ENCODE measurements at places on chromosomes 3 and 15. TPM values are rescaled to one million over a fixed set of nuclear protein-coding genes. Genes with fewer than 3 reads are reported as not detected.

DNA sequence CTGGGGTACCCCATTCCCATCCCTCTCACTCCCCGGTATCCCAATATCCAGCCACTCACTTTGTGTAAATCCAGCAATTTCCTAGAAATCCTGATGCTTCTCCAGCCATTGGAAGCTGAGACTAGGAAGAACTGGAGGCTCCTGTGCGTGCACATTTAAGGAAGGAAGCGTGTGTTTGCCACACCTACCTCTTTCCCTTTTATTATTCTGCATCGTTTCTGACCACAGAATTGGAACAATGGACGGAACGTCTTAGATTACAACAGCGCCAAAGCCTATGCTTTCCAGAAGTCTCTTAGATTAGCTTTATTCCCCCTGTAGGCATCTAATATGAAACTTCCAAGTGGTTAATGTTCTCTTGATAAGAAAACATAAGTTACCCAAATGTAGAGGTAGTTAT lies 234.8 kb upstream of the TRIM42 start:
- DNase-seq = no peak

DNA sequence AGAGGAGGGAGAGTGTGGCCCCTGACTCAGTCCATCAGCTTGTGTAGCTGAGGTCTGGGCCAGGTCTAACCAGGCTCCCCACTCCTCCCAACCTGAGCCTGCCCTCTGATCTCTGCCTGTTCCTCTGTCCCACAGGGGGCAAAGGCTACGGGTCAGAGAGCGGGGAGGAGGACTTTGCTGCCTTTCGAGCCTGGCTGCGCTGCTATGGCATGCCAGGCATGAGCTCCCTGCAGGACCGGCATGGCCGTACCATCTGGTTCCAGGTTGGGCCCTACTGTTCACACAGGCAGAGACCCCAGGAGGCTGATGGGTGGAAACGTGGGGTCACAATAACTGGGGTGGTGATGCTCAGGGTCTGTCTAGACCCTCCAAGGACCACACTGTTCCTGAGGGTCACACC lies 6.8 kb downstream of the NEIL1 start:
- DNase-seq = peak; percentile 26

GRCh38 chr3:194577986-194578905 lies 55.0 kb downstream of the TMEM44 start:
- DNase-seq = no peak

GRCh38 chr3:127565711-127566110 lies 24.8 kb downstream of the TPRA1 start:
- no peak for DNase-seq

DNA sequence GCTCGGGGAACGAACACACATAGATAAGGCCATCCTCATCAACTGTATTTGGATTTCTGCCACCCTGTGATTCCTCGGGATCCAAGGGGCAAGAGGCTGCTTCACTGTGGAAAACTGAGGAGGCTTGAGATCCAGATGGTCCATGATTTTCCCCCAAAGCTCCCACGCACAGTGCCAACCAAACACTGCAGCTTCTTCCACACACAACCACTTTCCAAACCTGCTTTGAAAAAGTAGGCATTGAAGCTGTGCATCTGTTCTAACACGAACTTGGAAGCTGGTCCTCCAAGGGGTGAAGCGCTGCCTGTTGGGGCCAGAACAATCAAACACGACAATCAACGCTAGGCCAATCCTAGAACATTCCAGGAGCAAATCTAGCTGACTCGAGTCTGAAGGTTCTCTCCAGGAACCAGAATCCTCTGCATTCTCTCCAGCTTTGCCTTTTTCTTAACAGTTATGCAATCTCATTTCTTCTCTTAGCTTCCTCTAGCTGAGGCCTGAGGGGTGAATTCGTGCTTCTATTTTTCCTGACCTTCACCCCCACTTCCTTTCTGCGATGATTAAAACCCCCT lies 104.4 kb downstream of the LRRK1 start:
- DNase-seq = no peak

DNA sequence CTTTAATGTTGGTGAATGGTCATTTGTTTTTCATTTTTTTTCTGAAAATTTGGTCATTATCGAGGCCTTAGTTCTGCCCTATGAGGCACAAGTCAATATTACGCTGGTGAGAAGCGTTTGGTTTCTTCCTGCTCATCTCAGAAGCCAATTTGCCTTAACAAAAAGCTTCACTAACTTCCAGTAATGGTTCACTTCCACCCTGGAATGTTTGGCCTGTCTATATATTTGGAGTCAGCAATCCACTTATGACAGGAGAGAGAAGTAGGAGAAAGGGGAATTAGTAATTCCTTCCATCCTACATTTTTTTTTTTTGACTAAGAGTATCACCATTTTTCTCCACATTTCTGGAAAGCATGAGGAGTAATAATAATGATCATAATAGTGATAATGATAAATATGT lies 124.4 kb downstream of the DIPK2A start:
- DNase-seq = no peak

DNA sequence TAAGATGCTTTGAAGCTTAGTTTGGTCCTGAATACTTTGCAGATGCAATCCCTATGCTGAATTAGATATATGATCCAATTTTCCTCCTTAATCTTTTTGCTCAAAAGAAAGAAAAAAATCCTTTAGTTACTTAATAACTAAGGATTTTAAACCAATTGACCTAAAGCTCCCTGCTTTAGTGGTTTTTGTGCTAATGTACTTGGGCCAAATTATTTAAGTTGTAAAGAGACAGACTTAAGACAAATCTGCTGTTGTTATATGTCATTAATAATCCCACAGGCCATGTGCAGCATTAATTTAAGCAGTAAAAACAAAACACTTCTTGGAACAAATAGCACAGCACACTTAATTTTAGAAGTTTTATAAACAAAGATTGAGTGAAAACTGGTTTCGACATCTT lies 776.1 kb upstream of the SEMA6D start:
- no peak for DNase-seq

DNA sequence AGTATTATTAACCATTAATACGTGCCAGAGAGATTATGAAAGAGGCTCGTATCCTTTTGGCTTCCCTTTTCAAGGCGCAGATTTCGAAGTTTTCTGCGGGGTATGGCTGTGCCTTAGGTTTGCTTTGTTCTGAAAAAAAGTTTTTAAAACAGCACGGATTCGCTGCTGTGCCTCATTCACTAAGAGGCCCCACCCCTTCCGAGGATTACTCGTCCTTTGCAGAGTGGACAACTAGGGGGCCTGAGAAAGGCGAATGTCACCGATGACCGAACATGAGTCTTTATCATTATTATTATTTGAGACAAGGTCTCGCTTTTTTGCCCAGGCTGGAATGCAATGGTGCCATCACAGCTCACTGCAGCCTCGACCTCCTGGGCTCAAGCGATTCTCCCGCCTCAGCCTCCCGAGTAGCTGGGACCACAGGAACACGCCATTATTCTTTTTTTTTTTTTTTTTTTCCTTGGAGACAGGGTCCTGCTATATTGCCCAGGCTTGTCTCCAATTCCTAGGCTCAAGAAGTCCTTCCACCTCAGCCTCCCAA lies 684 bp upstream of the RPS27L start:
- DNase-seq = no peak

DNA sequence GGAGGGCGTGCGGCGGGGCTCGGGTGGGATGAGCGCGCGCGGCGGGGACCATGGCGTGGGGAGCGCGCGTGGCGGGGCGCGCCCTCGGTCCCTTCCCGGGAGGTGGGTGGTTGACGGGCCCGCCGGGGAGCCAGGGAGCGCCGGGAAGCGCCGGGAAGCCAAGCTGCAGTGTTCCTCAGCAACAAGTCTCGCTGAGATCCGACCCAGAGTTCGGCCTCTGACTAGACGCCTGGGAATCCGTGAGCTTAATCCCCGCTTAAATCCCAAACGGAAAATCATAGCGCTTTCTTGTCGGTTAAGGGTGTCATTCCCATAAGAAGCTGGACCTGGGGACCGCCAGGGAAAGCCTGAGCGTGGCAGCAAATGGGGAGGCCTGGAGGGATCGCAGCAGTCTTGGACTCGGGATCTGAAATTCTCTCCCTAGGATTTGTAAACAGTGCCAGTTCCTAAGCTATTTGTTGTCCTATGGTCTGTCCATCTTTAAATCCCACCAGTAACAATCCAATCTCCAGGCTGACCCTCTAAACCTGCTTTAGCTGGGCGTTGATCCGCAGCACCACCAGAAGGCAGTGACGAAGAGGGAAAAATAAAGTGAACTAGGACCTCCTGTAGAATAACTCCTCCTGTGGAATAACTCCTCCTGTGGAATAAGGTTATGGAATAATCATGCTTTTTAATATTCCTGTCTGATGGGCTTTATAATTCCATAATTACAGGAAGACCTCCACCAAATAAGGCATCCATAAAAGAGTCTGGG lies 570 bp upstream of the NEDD4 start:
- DNase-seq = no peak

DNA sequence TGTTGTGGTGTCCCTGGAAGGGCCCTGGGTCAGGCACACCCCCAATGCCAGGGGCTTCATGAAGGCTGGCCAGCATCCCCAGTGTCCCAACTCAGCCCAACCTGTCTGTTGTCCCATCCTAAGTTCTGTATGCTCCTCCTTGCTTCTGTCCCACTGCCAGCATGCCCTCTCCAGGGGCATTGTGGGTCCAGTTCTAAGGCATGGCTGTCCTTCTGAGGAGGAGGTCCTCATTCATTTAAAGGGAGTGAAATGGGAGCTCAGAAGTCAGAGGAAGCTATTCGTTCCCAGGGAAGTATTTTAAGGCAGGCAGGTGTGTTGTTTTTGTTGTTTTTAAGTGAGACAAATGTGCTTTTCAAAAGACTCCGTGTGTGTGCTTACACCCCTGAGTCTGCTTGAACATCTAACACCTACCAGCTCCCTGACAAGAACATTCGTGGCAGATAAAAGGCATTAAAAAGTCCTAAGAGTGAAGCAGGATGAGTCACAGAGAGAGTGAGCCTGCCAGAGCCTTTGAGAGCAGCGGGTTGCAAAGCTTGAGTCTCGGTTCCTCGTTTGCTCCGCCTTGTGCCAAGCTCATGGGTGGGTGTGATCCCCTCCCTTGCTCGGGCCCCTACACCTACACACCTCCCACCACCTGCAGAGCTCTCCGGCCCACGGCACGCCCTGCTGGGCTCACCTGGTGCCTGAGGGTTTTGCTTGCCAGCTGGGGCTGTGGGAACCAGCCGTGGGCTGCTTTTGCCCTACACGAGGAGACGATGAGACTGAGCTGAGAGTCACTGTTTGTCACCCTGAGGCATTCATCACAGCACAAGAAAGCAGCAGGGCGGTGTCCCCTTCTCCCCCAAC lies 183.4 kb upstream of the TOPAZ1 start:
- no peak for DNase-seq

DNA sequence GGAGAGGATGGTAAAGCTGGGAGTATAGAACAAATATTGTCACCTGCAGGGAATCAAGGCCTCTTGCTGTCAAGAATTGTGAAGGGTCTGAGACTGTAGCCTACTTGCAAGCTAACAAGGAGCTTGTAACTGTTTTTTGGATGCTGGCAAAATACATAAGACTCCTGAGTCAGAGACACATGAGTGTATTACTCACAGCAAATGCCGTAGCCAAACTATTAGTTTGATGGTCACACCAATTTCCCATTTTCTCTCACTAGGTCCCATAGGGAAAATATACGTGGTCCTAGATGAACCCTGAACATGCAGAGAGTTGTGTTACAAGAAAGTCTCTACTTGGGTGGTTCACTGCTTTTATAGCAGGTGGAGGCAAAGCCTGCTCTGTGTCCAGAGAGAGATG lies 44.7 kb upstream of the LIPC start:
- no peak for DNase-seq

DNA sequence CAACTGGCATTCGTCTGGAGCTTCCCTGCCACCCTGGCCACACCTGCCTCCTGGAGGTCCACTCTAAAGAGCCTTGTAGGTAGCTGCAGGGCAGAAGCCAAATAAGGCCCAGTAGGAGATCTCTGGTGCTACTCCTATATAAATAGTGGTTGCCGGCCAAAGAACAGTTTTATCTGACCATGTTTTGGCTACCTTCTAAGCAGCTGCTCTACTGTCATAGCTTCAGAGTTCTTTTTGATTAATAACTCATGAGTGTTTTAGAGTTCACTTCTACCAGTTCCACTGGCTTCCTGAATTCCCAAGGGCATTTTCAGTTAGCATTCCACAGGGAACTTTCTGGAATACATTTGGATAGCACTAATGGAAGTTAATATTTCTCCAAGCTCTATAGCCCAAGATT lies 154.6 kb downstream of the B3GALNT1 start:
- no peak for DNase-seq

DNA sequence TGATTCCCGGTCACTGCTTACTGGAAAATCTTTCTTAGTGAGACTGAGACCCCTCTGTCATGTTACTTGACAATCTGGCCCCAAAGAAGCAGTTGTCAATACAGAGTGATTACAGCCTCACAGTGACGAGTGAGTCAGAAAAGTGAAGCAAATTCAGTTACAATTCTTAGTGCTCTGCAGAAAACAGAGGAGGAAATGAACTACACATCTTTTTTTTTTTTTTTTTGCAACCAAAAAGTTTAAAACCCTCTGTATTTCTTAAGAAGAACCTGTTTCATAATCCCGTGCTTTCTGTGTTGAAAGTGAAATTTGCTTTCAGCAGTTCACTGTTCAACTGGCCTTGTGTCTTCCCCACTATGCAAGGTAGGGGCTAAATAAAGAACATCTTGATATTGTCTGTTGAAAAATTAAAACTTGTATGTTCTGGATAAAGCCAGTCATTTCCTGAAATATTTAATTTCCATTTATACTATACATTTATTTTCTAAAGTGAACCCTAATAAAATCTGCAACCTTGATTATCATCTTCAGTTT lies 1.9 kb downstream of the AQP9 start:
- DNase-seq = no peak

- no peak for DNase-seq
Observed at GRCh38 chr3:141920701-141921100, 44.3 kb downstream of the ATP1B3 start.

GRCh38 chr3:5301651-5302297 lies 114.3 kb downstream of the EDEM1 start:
- DNase-seq = no peak

Gene PAK6
- 9.7 TPM for total RNA-seq

Gene A4GNT
- not detected for total RNA-seq

Gene SCG3
- not detected for total RNA-seq

Gene ALDH1A3
- total RNA-seq = 2.9 TPM

Gene TRIM71
- not detected for total RNA-seq

Gene DUOX1
- 1.2 TPM for total RNA-seq

Gene RFTN1
- total RNA-seq = 25.8 TPM

All from Right ventricle myocardium superior (tissue), 1 donor.